NCI-H226 (cell line): ENCODE measurements at places on chromosomes 4 and X.

GRCh38 chr4:122534776-122535175 lies 78.3 kb upstream of the IL2 start:
- peak; percentile 74 for DNase-seq

- DNase-seq, result no peak
Measured at GRCh38 chr4:100086766-100087431, 103.4 kb downstream of the DDIT4L start.

GRCh38 chr4:10808591-10808990 lies 124.0 kb upstream of the CLNK start:
- DNase-seq, result no peak

DNA sequence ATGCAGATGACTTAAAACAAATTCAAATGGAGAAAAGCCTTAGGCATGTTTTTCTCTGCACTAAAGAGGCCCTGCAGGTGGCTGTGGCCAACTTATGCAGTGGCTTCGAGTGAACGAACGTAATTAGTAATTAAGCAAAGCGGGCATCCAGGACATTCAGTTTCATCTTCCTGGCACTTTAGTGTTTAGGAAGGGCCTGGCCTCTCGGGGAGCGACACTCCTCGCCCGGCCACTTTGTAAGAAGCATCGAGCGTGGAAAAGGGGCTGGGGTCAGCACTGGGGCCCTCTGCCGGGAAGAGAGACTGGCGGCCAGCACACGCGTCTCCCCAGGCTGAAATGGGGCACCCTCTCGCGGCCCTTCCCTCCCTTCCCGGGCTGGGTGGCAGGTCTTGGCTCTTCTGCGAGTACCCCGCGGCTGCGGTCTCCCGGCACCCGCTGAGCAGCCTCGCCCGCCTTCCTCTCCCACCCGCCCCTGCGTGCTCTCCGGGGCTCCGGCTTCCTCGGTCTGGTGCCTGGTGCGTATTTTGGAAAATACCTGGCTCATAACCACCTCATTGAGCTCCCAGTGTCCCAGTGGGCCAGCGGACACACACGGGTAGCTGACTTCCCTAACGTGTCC lies 677 bp upstream of the CYP4V2 start:
- DNase-seq, result no peak

GRCh38 chr4:144709793-144710525 lies 64.0 kb downstream of the HHIP start:
- no peak for DNase-seq

DNA sequence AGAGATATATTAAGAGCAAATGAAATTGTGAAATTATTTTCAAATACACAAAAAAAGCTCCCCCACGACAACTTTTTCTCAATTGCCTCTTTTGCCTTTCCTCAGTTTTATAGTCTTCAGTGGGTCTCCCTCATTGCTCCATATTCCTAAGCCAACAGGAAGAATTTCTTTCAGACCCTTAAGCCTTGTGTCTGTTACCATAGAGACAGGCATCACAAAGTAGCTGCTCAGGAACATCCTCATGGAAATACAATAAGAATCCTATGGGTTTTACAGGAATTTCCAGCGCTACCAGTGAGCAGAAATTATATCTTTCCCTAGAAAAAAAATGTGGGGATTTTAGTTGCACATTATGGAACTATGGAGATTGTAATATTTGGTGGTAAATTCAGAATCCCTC lies 121.9 kb upstream of the DMD start:
- no peak for DNase-seq

GRCh38 chr4:69910016-69910782 lies 20.7 kb upstream of the CSN1S1 start:
- DNase-seq, result peak; percentile 31

- DNase-seq, result no peak
Measured at GRCh38 chrX:16202943-16203342, 35.7 kb downstream of the MAGEB17 start.

- DNase-seq, result no peak
Measured at GRCh38 chr4:187075514-187075913, 351.9 kb upstream of the FAT1 start.

DNA sequence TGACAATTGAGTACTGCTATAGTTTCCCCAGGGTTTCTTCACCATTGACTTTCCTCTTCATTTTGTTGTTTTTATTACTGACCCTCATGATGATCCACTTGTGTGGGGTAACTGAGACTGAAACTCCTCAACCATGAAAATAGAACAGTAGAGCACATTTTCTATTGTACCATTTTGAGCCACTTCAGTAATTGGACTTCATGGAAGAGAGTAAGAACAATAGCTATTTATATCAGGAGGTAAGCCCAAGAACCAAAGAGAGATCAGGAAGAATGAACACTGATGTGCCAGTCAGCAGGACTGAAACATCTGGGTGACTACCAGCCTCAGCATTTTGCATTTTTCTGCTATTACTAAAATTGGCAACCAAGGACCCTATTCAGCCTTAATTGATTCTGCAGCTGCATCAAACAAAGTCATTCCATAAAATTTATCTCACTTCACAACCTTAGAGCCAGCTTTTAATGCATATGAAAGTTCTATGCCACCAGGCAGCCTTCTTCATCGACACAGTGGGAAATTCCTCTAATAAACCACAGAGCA lies 151.4 kb downstream of the BANK1 start:
- no peak for DNase-seq

- no peak for DNase-seq
Measured at GRCh38 chr4:15117270-15117946, 115.1 kb downstream of the CPEB2 start.

GRCh38 chr4:142331132-142331531 lies 515.0 kb downstream of the INPP4B start:
- DNase-seq, result no peak

DNA sequence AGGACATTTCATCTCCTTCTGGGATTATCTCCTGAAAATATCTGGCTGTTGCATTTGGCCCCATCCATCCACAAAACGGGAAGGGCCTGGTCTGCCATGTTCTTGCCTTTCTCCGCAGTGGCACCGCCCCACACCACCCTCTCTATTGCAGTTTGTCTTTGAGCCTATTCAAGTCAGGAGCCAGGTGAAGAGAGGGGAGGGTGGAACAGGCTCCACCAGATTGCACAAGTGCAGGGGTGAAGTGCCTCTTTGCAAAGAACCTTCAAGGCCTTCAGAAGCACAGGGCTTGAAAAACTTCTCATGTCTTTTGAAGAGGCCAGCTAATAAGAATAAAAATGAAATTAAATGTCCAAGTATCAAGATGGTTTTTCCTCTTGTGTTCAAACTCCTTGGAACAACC lies 28.7 kb downstream of the RS1 start:
- no peak for DNase-seq

DNA sequence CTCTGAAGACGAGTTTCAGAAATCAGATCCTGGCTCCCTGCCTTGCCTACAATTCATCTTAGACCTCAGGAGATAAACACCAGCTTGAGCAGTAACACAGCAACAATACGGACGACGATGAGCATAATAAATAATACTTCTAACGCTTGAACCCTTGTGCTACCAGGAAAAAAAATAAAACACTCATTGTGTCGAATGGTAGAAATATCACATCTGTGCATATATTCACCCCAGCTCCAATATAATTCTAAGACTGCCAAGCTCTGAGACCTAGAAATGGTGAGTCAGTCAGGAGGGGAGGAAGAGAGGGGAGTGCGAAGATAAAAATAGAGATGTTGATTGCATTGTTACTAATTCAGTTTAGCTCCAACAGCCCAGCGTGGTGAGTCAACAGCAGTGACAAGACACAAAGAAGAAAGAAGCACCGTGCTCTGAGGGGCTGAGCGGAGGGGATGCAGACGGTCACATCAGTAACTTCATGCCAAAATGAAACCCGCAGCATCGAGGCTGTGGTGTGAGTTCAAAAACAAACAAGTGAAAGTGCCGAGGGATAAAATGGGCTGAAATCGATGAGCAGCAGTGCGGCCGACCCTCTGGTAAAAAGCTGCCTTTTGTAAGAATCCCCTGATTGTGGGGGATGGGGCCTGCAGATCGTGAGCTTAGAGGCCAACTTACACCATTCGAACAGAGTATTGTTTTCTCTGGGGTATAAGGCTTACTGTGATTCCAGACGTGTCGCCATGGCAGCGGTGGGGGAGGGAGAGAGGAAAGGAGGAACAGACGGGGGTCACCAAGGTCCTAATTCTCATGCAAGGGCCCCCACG lies 150.4 kb downstream of the MGST2 start:
- DNase-seq, result peak; percentile 54

GRCh38 chr4:146247356-146247755 lies 33.0 kb downstream of the REELD1 start:
- DNase-seq, result no peak

- no peak for DNase-seq
Measured at GRCh38 chr4:176320976-176321361, 1.2 kb downstream of the SPCS3 start.

DNA sequence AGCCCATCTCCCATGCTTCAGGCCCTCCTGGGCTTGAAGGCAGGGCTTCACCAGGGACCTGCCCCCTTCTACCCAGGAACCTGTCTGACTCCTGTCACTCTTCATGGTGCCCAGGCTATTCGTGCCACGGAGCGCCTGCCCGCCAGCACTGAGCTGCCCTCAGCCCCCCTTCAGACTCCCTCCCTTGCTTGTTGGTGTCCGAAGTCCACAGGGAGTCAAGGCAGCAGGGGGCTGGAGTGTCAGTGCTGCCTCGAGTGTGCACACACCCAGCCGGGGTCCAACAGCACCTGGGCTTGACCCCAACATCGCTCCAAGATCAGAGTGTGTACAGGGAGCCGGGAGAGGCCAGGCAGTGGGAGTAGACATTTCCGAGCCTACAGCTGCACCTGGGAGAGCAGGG lies 59.8 kb downstream of the TBCK start:
- no peak for DNase-seq

- DNase-seq, result no peak
Measured at GRCh38 chr4:14862891-14863290, 139.4 kb upstream of the CPEB2 start.

- DNase-seq, result no peak
Measured at GRCh38 chr4:66777097-66777496, 768.2 kb downstream of the CENPC start.

GRCh38 chr4:94207469-94208224 lies at the start of gene SMARCAD1:
TSS of gene SMARCAD1 (plus strand) at chr4:94207865. CDS start at chr4:94208395, 530 bp downstream.
- DNase-seq, result peak; percentile 88

- DNase-seq, result no peak
Measured at GRCh38 chrX:21660156-21660555, 2.0 kb upstream of the KLHL34 start.

DNA sequence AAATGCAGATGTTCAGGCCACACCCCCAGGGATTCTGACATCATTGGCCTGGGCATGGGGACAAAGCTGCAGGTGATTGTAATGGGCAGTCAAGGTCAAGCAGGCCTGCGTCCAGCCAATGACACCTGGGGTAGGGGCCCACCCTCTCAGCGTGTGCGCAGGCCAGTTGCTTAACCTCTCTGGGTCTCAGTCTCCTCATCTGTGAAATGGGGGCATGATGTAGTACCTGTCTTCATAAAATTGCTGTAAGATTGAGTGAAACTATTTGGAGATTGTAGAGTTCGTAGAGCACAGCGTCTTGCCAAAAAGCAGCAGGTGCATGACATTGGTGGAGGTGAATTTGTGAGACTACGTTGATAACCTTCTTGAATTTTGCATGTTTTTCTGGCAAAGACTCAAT lies 21.2 kb downstream of the RS1 start:
- DNase-seq, result no peak

DNA sequence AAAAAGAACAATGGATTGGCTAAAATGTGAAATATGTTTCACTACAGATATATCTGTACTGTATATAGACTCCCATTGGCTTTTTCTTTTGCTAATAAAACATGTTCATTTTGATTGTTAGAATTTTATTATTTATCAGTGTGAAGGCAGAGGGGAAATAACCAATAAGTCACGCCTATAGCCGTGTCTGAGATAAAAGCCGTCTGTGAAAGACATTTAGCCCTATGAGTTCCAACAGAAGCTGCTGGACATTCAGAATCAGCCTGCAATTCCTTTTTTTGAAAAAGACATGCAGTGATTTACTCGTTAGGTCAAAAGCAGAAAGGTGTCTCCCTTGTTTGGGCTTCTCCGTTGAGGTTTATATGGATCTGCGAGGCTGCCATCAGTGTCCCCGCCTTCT lies 24.2 kb upstream of the SLC25A4 start:
- DNase-seq, result no peak

DNA sequence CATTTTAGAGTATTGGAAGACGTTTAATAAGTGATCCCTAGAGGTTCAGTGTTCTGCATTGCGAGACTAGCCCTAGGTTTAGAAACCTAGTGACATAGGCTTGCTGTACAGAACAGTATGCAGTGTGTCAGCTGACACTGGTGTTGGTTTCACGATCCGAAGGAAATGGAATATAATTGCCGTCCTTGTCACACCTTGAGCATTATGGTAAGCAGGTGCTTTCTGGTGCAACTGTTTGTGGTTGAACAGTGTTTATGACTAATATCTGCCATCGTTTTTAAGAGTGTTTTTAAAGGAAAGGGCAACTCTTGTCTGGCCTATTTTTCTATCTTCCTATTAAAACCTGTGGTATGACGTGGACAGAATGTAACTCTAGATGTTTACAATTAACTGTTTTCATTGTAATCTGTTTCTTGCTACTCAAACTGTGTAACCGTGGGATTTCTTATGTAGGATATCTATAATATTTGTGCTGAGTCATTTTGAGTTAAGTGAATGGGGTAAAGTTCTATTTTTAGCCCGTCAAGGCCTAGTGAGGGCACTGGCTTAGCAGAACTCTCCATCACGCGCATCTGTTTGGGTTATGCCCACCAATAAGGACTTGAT lies 53.8 kb upstream of the TBC1D14 start:
- no peak for DNase-seq

GRCh38 chr4:2305766-2306501 lies 44.0 kb upstream of the MXD4 start:
- no peak for DNase-seq

- peak; percentile 48 for DNase-seq
Measured at GRCh38 chr4:25970226-25970675, 56.2 kb downstream of the SMIM20 start.
